ENCODE measurements at places on chromosomes 2 and 18.
A peak's percentile ranks its signal among the peaks of the same experiment; 100 is the strongest.

DNA sequence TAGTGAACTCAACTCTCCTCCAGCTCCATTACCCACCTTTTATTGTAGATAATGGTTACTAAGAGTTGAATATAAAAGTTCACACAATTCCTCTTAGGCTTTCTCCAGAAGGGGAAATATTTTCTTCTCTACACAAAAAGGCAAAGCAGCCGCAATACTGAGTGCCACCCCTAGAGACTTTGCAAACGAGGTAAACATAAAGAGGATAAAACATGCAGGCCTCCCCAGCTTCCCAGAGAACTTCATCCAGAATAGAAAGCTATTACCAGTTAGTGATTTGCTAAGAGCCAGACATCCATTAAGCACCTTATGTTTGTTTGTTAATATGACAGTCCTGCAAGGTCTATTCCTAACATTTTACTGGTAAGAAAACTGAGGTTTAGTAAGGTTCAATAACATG lies 17.4 kb downstream of the ZNF521 start:
- DNase-seq = no peak

- DNase-seq = no peak
These were observed 501.8 kb downstream of the EIPR1 start for GRCh38 chr2:2875831-2876230.

DNA sequence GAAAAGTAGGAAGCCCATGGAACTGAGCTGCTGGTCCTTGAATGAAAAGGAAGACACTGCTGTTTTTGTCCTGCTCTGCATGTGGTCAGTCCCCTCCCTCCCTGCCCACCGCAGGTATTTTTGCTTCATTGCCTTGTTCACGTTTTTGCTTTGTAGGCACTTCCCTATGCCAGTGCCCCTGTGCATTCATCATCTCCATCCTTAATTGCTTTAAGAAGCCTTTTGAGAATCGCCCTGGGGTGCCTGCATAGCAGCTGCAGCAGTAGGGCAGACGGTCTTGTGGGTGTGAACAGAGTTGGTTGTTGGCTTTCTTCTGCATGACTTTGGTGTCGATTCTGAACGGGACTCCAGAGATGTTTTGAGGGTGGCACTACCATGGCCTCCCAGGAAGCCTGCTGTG lies 97.0 kb downstream of the CABLES1 start:
- DNase-seq = no peak

- DNase-seq = no peak
These were observed 11.4 kb downstream of the FLACC1 start for GRCh38 chr2:201345625-201346213.

DNA sequence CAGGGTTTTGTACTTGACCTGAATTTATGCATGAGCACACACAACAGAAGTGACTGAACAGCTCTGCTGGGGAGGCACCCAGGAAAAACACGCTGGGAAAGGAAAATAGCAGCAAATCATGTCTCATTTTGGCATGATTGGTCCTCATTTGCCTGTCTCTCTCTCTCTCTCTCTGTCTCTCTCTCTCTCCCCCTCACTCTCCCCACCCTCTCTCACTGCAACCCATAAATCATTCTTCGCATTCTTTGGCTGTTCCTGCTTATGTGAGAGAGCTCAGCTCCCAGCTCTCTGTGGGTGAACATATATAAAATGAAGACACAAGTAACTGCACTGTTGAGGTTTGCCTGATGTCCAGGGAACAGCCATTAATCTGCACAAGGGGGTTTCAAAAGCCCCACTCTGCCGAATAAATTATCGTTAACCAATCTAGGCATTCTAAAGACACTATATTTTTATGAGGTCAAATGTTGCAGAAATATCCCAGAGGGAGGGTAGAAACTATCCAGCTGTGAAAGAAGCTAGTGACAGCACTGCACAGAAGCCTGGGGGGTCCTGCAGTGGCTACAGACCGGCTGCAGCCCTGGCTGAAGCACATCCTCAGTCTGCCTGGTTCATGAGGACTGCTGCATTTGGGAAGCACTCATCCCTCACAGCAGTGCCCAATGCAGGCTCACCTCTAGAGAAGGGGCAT lies 260.3 kb downstream of the AFF3 start:
- DNase-seq = peak; percentile 49

DNA sequence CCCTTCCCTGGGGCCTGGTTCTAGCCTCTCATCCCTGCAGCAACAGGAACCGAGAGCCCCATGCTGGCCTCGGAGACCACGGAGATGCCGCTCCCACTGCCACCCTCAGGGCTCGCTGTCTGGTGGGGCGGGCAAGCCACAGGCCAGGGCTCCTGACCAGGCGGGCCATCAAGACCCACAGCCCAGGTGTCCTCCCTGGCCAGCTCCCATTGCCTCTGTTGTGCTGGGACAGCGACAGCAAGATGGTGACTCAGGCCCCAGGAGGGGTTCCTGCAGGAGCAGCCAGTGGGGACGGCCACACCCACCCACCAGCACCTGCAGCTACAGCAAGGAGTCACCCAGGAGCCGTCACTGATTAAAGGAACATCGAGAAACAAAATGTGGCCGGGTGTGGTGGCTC lies 7.4 kb downstream of the KLHL30 start:
- DNase-seq = no peak

DNA sequence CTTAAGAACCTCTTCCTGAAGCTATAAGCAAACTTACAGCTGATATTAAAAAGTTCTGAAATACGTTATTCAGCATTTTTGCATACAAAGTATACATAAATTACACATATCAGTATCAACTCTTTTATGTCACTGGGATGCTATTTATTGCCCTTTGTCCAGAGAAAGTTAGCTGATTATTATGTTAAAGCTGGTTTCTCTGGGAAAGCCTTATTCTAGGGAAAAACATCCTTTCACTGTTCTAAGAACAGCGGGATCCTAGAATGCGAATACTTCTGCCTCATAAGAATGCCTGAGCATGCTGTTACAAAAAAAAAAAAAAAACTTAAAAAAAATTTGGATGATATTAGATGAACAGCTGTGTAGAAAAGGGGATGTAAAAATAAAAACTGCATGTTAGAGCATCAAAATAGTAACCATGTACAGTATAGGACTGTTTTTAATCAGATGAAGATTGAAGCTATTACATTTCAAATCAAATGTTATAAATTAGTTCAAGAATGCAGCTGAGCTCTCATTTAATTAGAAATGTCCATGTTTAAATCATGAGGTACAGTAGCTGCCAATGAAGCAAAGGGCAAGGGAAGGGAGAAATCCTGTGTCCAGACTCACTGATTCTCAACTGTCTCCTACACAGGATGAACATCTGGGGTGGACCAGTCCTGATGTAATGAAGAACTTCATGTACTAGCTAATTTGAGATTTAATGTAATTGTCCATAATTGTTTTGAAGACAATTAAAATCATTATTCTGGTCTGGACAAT lies 8.2 kb downstream of the FTCDNL1 start:
- no peak for DNase-seq

DNA sequence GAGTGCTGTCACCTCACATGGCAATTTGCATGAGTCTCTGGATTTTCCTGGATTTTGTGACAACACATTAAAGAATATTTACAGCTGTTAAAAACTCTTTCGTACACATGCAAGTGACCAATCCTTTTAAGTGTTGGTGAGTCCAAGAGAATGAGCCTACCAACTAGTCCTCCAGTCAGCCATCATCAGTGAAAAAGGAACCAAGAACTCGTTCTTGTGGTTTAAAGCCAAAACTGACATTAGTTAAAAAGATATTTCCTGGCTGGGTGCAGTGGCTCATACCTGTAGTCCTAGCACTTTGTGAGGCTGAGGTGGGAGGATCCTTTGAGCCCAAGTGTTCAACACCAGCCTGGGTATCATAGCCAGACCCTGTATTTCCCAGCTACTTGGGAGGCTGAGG lies 215.4 kb upstream of the ITGA4 start:
- DNase-seq = no peak

- DNase-seq = no peak
These were observed 980.3 kb upstream of the CDH2 start for GRCh38 chr18:29157057-29157780.

GRCh38 chr2:148627224-148627623 lies 17.3 kb upstream of the EPC2 start:
- DNase-seq = no peak

GRCh38 chr2:119645173-119645855 lies 33.7 kb upstream of the TMEM177 start:
- DNase-seq = no peak

DNA sequence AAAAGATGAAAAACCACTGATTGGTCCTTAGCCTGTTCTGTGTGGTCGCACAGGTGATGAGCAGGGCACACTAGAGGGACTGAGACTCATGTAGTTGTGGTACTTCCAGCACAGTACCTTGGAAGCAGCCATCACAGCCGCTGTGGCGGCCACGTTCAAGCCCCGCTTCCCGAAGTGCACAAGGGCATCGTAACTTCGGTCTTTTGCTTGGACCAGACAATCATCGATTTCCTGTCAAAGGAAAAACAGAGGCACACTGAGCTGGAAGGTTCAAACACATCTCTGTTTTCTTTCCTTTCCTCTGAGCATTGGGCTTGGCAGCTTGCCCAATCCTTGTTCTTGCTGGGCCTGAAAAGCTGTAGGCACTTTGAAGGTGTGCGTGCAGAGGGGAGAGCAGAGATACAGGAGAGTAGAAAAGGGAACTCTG lies 52.6 kb downstream of the MRPL35 start:
- DNase-seq = peak; percentile 63

DNA sequence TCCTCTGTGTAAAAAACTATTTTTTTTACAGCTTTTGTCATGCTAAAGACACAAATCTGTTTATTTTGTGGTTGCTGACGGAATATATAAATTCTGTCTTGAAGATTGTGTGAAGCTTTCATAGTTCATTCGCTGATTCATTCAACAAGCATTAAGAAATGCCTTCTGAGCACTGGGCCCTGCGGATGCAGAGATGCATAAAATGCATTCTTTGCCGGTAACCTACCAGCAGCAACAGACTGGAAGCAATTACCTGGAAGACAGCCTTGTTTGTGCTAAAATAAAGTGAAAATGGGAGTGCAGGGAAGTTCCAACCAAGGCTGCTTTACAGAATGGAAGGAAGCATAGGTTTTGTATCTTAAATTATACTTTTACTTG lies 119.7 kb downstream of the PMAIP1 start:
- DNase-seq = no peak

- no peak for DNase-seq
These were observed 24.5 kb upstream of the TGIF1 start for GRCh38 chr18:3425446-3425845.

DNA sequence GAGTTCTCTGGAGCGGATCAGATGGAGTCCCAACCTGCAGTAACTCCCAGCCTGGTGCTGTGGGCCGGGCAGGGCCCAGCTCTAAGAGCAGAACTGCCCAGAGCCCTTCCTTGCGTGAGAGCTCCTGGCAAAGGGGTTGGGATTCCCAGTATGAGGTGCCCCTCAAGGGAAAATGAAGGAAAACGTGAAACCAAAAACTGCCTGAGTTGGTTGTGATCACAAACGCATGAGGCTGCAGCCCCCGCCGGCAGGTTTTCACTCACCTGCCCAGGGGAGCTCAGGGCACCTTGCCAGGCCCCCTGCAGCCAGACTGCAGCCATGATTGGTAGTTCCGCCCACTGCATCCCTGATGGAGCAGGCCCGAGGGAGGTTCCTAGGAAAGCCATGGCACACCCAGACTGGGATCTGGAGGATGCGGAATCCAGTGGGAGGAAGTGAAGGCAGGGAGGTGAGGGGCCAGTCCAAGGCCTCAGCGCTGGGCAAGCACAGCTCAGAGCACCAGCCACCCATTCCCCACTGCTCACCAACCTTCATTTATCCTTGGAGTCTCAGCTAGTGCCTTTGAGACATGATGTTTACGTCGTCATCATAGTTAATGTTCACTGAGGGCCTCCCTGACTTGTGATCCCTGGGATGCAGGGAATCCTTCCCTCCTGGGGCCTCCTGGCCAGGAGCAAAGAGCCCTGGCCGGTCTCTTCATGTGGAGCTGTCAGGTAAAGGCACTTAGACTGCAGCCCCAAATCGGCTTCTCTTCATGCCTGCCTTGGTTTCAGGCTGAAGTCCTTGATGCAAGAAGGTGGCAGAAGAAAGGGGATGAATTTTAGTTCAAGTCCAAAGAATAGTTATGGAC lies 103.2 kb downstream of the INHBB start:
- peak; percentile 94 for DNase-seq

DNA sequence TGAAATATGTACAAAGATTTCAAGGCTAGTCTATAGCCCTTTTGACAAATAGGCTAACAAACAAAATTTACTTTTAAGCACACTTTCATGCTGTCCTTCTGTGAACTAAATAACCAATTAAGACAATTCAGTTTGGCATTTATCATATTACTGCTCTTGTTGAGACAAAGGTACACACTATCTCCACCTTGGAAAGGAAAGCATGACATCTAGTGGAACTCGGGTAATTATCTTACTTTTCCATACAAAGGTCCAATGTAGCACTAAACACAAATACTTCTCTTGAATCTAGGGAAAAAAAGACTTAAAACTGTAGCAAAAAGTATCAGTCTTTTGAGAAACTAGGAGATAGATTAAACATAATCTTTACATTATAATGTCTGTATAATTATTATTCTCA lies 125.0 kb upstream of the CD226 start:
- DNase-seq = peak; percentile 38

DNA sequence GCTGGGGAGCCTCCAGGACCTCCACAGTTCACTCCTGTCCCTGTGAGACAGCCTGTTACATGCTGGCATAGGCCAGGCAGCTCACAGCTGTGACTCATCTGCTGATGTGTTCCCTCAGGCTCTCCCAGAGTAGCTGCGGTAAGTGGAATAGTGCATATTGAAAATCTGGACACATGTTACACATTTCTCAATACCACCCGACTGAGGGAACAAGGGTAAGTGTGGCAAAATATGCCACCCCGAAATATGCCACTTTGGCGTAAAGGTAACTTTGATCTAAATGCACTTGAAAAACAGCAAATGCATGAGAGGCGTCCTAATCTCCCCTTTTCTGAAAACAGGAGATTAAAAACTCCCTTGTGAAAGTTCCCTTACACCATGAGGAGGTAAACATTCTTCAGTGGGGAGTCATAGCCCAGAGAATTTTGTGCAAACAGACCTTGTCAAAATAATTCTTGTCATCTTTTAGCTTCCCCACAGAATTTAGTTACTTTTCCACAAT lies 557.9 kb downstream of the CCDC85A start:
- DNase-seq = no peak

- DNase-seq = no peak
These were observed 185.2 kb downstream of the ZNF804A start for GRCh38 chr2:184783576-184783975.

DNA sequence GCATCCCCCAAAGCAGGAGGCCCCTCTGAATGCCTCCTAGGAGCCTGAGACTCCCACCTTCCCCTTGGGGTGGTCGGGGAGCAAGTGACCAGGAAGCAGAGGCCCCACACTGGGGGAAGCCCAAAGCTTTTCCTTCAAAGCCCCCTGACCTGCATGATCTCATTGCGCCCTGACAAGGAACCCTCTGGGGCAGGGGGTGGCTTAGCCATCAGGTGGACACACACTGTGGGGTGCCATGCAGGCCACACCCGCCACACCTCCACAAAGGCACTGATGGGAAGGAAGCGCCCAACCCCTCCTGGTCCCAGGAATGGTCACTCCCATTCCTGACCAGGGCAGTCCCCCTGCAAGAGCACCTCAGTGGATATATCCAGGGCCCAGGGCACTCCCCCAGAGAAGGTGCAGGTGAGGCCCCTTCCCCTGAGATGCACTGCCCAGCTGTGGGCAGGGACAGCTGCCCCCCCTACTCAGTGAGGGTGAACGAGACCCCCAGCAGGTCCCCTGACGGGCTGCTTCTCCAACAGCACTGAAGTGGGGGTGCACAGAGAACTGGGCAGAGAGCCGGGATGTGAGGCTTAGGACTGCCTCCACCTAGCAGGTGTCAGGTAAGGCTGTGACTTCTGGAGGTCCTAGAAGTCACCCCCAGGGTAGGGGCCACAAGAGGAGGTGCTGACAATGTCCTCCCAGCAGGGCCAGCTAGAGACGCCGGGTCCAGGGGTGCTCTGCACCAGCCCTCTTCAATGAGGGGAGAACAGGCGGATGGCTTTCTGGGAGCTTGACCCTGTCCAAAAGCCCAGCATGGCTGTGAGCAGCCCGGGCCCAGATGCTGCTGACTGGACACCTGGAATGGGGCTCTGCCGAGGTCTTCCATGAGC lies 31.5 kb downstream of the HS6ST1 start:
- no peak for DNase-seq

Data from NCI-H345 (cell line).